CD4-positive, alpha-beta T cell treated with Interleukin-12 subunit alpha and Interleukin-12 subunit beta, for 1 hour (primary cell): ENCODE measurements at places on chromosomes 16 and 17.

- no peak for DNase-seq
Measured at GRCh38 chr17:80389011-80389995, 25.7 kb upstream of the ENDOV start.

DNA sequence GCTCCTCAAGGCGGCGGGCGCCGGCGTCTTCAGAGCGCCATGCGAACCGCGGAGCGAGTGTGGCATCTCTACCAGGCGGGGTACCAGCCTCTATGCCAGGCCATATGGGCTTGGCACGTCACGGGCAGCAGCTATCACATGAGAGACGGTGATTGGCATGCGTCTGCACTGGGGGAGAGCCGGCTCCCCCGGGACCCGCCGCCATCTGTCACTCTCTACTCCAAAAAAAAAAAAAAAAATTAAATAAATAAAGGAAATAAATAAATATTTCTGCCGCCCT is at the start of gene NEUROD2:
TSS of gene NEUROD2 (minus strand) at position 70 of the 280 bp plus-strand sequence. CDS start 1,321 bp downstream, outside the sequence.
- DNase-seq = no peak

DNA sequence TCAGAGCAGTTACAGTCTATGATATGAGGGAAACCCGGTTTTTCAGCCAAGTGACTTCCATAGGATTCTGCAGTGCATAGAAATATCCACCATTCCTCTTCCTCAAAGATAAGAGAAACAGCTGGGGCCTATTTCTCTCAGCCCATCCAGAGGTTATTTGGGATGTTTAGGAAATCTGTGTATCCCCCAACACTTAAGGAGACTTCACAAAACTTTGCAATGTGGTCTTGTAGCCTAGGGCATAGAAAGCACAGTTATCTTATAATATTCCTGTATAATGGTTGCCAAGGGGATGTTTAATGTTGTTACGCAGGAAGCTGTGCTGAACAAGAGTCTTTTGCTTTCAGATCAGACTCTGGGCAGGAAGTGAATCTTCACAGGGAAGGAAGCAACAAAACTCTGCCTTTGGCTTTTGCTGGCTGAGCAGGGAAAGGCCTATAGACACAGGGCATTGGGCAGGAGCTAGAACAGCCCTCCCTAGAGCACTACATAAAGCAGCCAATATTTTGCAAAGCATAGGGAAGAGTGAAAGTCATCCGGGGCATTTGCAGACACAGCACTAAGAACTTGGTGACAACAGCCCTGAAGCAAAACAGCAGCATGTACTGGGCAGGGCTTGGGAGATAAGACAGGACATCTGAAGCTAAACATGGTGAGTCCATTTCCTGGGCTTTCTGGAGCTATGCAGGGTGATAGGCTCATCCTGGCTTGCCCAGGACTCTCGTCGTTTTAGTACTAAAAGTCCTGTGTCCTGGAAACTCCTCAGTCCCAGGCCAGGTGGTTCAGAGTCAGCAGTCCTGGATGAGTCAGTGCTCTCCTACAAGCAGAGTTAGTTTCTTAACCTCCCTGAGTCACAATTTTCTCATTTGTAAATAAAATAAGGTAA is 18.7 kb upstream of the BEAN1 start:
- peak; percentile 52 for DNase-seq

DNA sequence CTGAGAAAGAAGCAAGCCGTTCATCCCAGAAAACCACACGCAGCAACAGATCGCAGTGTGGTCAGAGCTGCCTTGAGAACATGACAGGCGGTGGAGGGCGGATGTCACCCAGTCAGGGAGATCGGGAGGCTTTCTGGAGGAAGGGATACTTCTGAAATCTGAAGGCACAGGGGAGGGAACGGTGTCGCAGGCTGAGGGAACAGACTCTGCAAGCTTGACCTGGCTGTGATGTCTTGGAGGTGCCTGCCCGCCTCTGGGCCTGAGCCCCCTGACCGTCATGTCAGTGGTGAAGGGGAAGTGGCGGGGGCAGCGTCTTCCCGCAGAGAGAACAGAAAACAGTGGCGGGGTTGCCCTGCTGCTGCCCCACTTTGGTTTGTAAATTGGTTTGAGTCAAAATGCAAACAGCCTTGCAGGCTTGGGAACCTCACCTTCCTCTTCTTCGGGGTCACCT is 8.1 kb upstream of the ATP2A3 start:
- peak; percentile 18 for DNase-seq

GRCh38 chr17:1379208-1379929 is 20.7 kb downstream of the YWHAE start:
- no peak for DNase-seq

DNA sequence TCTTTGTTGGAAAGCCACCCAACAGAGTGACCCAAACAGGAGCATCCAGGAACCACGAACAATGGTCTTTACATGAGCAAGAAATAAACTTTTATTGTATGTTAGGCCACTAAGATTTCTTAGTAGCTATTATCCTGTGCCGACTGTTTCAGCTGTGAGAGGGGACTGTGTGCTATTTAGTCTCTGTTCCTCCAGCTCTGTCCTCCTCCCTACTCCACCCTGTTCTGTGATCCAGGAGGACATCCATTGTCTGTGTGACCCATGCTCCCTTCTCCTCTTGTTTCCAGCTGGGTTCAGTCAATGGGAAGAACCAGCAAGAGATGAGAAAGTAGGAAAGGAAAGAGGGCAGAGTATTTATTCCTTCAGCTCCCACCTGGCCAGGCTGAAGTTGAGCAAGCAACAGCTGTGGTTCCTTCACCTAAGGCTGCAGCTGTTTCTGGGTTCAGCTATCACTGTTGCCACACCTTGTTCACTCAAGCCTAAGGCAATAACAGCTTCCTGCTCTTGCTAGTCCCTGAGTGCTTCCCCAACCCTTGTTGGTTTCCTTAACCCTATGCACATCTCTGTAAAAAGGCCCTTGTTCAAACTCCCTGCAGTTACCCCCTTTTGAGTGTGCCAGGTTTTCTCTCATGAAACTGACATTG is 14.9 kb upstream of the B4GALNT2 start:
- no peak for DNase-seq

GRCh38 chr16:83856792-83857191 is 42.1 kb upstream of the MLYCD start:
- no peak for DNase-seq

- DNase-seq = no peak
Measured at GRCh38 chr17:50577451-50577954, 17.0 kb downstream of the CACNA1G start.

GRCh38 chr17:45651145-45651709 is 132.9 kb upstream of the CRHR1 start:
- no peak for DNase-seq

DNA sequence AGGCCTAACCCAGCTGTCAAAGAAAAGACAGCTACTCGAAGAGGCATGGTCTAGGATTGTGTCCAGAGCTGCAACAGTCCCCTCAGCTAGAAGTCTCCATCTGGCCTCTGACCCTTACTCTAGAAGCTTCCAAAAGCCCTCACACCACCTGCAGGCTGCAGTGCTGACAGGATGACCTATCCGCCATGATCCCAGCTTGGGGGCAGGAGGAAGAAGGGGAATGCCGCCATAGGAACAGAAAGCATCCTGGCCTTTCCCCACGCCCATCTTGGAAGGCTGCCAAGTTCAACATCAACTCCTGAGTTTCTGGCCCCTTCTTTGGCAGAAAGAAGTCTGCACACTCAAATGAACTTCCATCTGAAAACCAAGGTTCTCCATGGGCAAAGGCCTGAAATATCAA is 3.1 kb upstream of the KRT36 start:
- DNase-seq = no peak

GRCh38 chr17:51103050-51103449 is 17.6 kb downstream of the SPAG9 start:
- DNase-seq = no peak
